ENCODE measurements at places on chromosomes 7 and 10.
A peak's percentile ranks its signal among the peaks of the same experiment; 100 is the strongest.

DNA sequence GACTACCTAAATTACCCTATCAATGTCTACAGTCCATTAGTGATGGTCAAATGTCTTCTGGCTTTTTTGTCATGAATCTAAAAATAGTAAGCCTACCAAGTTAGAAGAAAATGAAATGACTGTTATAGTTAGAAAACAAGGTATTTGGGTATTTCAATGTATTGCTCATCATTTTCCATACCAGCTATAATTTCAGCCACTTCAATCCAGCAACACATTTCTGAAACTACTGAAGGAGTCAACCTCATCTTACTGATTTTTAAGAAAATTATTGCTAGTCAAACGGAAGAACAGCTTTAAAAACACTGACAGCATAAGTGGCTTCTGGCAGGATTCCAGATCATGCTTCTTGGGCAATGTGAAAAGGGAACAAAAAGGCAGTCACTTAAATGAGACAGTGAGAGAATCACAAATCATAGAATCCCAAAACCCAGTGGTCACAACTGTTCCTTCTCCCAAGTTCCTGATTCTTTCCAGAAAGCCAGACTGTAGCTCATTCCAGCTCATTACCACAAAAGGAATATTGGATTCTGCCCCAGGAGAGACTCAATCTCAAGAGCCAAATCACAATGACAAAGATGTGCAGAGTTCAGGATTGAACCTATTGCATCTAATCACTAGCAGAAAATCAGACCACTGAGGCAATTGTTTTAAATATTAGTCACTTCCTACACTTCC lies 61.2 kb upstream of the LRRN3 start:
- no peak for DNase-seq

DNA sequence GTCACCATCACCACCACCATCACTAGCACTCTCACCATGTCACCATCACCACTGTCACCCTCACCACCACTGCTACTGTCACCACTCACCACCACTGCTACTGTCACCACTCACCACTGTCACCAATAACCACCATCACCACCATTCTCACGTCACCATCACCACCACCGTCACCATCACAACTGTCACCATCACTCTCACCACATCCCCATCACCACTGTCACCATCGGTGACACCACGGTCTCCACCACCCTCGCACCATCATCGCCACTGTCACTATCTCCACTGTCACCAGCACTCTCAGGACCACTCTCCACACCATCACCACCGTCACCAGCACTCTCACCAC lies 130.4 kb downstream of the MAD1L1 start:
- DNase-seq = no peak

GRCh38 chr10:113613977-113614690 lies 49.7 kb downstream of the NRAP start:
- no peak for DNase-seq

GRCh38 chr7:51356849-51357516 lies 40.4 kb upstream of the COBL start:
- DNase-seq = no peak

DNA sequence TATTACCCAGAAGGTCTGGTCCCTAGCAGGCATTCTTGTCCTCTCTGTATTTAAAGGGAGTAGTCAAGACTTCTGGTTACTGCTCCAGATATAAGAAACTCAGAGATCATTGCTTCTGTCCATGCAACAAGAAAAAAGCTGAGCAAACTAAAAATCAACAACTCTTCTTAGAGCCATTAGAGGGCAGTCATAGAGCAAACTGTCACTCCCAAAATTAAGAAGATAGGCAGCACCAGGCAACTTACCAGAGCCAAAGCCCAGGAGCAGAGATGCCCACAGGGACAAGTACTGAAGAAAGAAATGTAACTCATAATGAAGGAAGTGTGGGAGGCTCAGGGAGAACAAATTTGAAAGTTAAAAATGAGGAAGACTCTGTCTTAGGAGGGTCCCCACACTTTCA lies 472.9 kb upstream of the COBL start:
- no peak for DNase-seq

GRCh38 chr10:62726142-62726541 lies 78.4 kb upstream of the ADO start:
- DNase-seq = peak; percentile 4

DNA sequence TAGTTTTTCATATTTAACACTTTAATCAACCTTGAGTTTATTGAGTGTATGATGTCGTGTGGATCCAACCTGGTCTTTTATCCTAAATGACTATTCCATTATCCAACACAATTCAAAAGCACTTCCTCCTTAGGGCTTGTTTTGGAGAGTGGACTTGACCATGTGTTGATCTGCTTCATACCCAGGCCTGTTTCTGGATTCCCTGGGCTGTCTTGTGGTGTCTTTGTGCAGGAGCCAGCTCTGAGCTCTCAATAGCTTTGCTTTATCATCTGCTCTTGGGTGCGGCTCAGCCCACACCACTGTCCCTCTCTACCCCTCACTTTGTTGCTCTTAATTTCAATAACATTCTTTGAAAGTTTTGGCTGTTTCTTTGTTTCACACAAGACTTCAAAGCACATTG lies 70.9 kb upstream of the CHST15 start:
- no peak for DNase-seq
